ENCODE measurements at places on chromosomes 11 and 22.

DNA sequence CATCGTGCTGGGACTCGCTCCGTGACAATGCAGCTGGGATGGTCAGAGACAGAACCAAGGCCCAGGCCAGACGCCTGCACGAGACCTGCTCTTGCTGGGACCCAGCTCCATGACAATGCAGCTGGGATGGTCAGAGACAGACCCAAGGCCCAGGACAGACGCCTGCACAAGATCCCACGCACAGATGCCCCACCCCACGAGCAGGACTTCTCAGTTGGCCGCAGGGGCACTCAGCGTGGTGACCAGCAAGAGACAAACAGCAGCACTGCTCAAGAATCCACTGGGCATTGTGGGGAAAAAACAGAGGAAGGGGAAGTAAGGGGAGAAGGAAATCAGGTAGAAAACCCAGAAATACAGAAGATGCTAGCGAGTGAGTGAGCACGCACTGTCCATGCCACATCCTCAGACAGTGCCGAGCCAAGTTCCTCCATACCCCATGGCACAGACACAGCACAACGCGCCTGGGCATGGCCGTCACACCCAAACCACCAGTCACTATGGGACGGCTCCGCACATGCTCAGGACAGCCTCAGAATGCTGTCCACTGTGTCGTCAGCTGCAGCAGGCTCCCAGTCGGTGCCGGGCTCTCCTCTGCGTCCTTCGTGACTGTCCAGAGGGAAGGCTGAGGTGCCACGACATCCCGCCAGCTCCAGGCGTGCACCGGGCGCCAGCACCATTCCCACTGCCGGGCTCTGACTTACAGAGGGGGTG lies 44.5 kb downstream of the BRD1 start:
- DNase-seq, result no peak

DNA sequence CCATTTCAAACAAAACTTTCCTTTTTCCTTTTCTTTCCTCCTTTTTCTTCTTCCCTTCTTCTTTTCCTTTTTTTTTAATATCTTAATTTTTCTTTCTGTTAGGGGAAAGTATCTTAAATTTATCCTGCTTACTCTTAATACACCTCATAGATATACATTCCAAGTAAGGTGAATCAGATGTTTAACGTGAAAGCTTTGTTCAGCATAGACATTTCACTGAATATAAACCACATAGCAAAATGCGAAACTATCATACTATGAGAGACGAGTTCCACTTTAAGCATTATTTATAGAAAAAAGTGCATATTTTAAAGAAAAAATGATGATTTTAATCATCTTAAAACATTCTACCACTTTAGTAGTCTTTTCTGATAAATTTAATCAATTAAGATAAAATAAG lies 137.8 kb upstream of the MTMR2 start:
- no peak for DNase-seq

- no peak for DNase-seq
Observed at GRCh38 chr11:60165951-60166350, 16.9 kb downstream of the MS4A6A start.

DNA sequence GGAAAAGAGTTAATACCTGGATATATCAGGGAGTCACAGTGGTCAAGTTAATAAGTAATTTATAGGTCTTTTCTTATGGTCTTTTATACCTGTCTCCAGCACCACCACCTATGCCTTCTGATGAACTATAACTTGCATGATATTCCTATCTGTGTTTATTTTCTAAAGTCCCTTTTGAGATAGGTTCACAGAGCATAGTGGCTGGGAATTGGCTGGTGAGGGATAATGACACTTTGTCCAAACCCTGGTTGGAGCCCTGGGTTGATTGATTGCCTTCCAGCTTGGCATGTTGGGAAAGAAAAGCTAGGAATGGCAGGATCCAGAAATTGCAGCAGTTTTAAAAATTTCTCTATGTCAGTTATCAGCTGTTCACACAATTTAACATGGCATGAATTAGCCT lies 23.2 kb downstream of the HIPK3 start:
- no peak for DNase-seq

GRCh38 chr11:19595499-19595839 lies 117.2 kb upstream of the NAV2 start:
- DNase-seq, result no peak
